ENCODE measurements at places on chromosomes 2 and 18.

DNA sequence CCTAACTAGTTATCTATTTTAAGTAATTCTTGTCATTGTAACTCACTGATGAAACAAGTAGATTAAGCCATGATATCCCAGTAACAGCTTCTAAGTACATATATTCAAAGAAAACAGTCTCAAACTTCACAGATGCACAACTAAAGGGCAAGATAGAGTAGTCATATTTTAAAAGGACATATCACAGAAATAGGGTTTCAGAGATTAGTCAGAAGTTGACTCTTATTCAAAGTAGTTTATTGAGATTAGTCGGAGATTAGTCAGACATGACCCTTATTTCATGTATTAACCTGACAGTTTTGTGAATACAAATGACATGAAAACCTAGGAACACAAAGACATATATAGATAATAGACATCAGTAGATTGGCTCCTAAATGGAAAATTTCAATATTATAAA is 15.9 kb upstream of the CHAC2 start:
- H3K36me3 ChIP-seq: peaks cover 22% of the 10 kb centered on the region
- no peak for DNase-seq
- peaks cover 3% of the 10 kb centered on the region for H3K4me1 ChIP-seq
- H3K27me3 ChIP-seq: no peaks in the 10 kb centered on the region
- H3K27ac ChIP-seq: peak overlapping the region; percentile 20
- H3K4me3 ChIP-seq: no peak overlapping the region

- no peak overlapping the region for H3K4me3 ChIP-seq
- H3K27ac ChIP-seq: no peak overlapping the region
- no peak for DNase-seq
- H3K27me3 ChIP-seq: no peaks in the 10 kb centered on the region
These were observed 1081.5 kb upstream of the ZEB2 start for GRCh38 chr2:145601361-145601925.

GRCh38 chr2:110766291-110766690 is 33.9 kb downstream of the ACOXL start:
- H3K27me3 ChIP-seq: peaks cover 17% of the 10 kb centered on the region
- H3K36me3 ChIP-seq: no peaks in the 10 kb centered on the region
- H3K4me1 ChIP-seq: no peaks in the 10 kb centered on the region
- H3K4me3 ChIP-seq: no peak overlapping the region
- DNase-seq: no peak

GRCh38 chr2:238665919-238666318 is 182.0 kb upstream of the TWIST2 start:
- DNase-seq: no peak
- H3K27ac ChIP-seq: no peak overlapping the region
- peaks cover 5% of the 10 kb centered on the region for H3K27me3 ChIP-seq
- H3K4me1 ChIP-seq: no peaks in the 10 kb centered on the region

GRCh38 chr2:225027061-225027762 is 15.1 kb downstream of the DOCK10 start:
- peak overlapping the region; percentile 18 for H3K27ac ChIP-seq
- H3K4me1 ChIP-seq: peaks cover 23% of the 10 kb centered on the region
- no peaks in the 10 kb centered on the region for H3K27me3 ChIP-seq
- no peak for DNase-seq
- H3K4me3 ChIP-seq: no peak overlapping the region
- no peaks in the 10 kb centered on the region for H3K36me3 ChIP-seq

GRCh38 chr2:210315015-210315788 is at the start of gene MYL1:
TSS of gene MYL1 (minus strand) at chr2:210315174. CDS start at chr2:210315042, 132 bp downstream.
- H3K4me3 ChIP-seq: no peak within 1 kb of the TSS
- H3K27me3 ChIP-seq: no peaks in the 10 kb centered on the region
- no peak within 1 kb of the TSS for H3K27ac ChIP-seq
- no peak for DNase-seq
- H3K4me1 ChIP-seq: no peaks in the 10 kb centered on the region

GRCh38 chr18:34493099-34493544 is 217.0 kb upstream of the DTNA start:
- H3K27me3 ChIP-seq: peaks cover 6% of the 10 kb centered on the region
- no peaks in the 10 kb centered on the region for H3K36me3 ChIP-seq
- no peak for DNase-seq
- H3K4me1 ChIP-seq: no peaks in the 10 kb centered on the region
- H3K4me3 ChIP-seq: no peak overlapping the region

DNA sequence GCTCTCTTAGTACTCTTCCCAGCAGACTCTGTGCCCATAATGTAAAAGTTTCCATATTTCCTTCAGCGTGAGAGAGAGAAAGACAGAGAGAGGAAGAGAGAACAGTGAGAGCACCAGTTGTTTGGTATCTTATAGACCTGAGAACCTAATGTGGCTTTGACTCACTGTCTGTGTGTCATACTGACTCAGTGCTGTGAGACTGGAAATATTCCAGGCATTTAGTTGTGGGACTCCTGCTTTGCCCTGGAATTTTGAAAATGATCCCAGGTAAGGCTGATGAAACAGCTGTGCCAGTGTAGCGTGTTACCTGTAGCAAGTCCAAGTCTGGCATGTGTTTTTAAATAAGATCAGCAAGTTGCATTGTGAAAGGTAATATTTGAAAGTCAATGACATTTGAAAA is 87.9 kb upstream of the KCNH7 start:
- H3K27me3 ChIP-seq: no peaks in the 10 kb centered on the region
- no peaks in the 10 kb centered on the region for H3K36me3 ChIP-seq
- H3K4me3 ChIP-seq: no peak overlapping the region
- H3K4me1 ChIP-seq: no peaks in the 10 kb centered on the region
- no peak overlapping the region for H3K27ac ChIP-seq

- H3K4me1 ChIP-seq: no peaks in the 10 kb centered on the region
- no peak overlapping the region for H3K4me3 ChIP-seq
- H3K27ac ChIP-seq: no peak overlapping the region
- DNase-seq: no peak
- H3K36me3 ChIP-seq: peaks cover 5% of the 10 kb centered on the region
These were observed 52.3 kb downstream of the BAZ2B start for GRCh38 chr2:159564081-159564480.

DNA sequence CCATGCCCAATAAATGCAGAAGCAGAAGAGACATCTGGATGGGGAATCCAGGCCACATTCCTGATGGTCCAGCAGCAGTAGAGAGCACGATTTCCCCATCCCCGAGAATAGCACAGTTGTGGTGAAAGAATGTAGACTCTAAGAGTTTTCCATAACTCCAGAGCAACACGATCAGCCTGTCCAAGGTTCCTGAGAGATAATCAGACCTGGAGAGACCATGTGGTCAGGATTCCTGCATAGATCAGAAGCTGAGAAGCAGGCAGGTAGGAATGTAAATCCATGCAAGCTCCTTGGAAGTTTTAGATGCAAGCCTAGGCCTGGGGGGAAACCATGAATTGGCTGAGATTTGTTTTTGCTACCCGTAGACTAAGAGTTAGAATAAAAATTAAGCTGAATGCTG is 34.2 kb upstream of the PTPRM start:
- no peaks in the 10 kb centered on the region for H3K4me1 ChIP-seq
- H3K36me3 ChIP-seq: no peaks in the 10 kb centered on the region
- no peaks in the 10 kb centered on the region for H3K27me3 ChIP-seq
- DNase-seq: no peak
- H3K4me3 ChIP-seq: no peak overlapping the region

GRCh38 chr2:172155752-172156151 is 53.1 kb upstream of the DLX2 start:
- no peak overlapping the region for H3K27ac ChIP-seq
- no peaks in the 10 kb centered on the region for H3K4me1 ChIP-seq
- no peak for DNase-seq
- H3K4me3 ChIP-seq: no peak overlapping the region

- H3K4me3 ChIP-seq: no peak overlapping the region
- H3K36me3 ChIP-seq: no peaks in the 10 kb centered on the region
- no peaks in the 10 kb centered on the region for H3K27me3 ChIP-seq
- DNase-seq: no peak
These were observed 78.8 kb upstream of the LCLAT1 start for GRCh38 chr2:30368258-30368657.

- H3K4me3 ChIP-seq: peak overlapping the region; percentile 92
- H3K4me1 ChIP-seq: peaks cover 36% of the 10 kb centered on the region
- H3K27me3 ChIP-seq: peaks cover 5% of the 10 kb centered on the region
- H3K27ac ChIP-seq: peak overlapping the region; percentile 100
- H3K36me3 ChIP-seq: peaks cover 2% of the 10 kb centered on the region
These were observed 1.6 kb upstream of the KLF7 start for GRCh38 chr2:207167099-207167923.

DNA sequence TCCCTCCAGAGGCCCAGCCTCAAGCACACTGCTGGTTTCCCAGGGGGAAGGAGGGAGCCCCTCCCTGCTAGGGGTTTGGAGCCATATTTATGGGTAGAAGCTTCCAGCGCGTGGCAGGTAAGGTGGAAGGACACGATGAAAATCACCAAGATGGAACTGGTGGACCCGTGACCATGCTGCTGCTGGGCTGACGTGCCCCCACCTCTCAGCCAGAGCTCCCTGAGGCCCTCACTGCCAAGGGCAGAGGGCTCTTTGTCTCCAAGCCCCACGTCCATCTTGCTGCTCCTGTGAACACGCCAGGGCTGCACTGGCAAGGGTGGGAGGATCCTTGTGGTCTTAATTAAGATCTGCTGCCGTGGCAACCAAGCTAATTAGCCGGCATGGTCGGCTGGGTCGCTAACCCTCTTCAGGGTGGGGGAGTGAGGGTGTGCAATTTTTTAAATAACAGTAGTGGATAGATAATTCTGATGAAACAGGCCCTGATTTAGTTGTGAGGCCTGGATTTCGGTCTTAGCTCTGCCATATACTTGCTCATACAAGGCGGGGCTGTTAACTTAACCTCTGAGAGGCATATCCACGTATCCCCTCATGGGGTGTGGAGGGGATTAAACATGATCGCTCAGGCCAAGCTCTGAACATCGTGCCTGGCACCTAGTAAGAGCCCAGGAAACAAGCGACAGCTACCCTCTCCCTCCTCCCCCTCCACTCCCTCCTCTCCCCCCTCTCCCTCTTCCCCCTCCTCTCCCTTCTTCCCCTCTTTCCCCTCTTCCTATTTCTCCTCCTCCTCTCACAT is 232.8 kb downstream of the CELF4 start:
- no peak for DNase-seq
- H3K36me3 ChIP-seq: no peaks in the 10 kb centered on the region
- peaks cover 8% of the 10 kb centered on the region for H3K27me3 ChIP-seq
- no peak overlapping the region for H3K27ac ChIP-seq

- no peak for DNase-seq
- H3K36me3 ChIP-seq: no peaks in the 10 kb centered on the region
- H3K4me1 ChIP-seq: peaks cover 2% of the 10 kb centered on the region
- peaks cover 18% of the 10 kb centered on the region for H3K27me3 ChIP-seq
These were observed 120.1 kb upstream of the PXDN start for GRCh38 chr2:1864301-1864980.

- peaks cover 55% of the 10 kb centered on the region for H3K4me1 ChIP-seq
- no peaks in the 10 kb centered on the region for H3K27me3 ChIP-seq
- peaks cover 29% of the 10 kb centered on the region for H3K36me3 ChIP-seq
- no peak overlapping the region for H3K27ac ChIP-seq
- H3K4me3 ChIP-seq: no peak overlapping the region
These were observed 99.0 kb downstream of the NCK2 start for GRCh38 chr2:105843476-105844374.

GRCh38 chr18:57051657-57052044 is 95.2 kb upstream of the BOD1L2 start:
- peaks cover 17% of the 10 kb centered on the region for H3K27me3 ChIP-seq
- no peak overlapping the region for H3K27ac ChIP-seq
- DNase-seq: no peak
- H3K4me3 ChIP-seq: no peak overlapping the region
- H3K36me3 ChIP-seq: no peaks in the 10 kb centered on the region

GRCh38 chr2:24875272-24875671 is 44.8 kb downstream of the ADCY3 start:
- no peak overlapping the region for H3K27ac ChIP-seq
- peaks cover 8% of the 10 kb centered on the region for H3K36me3 ChIP-seq
- H3K27me3 ChIP-seq: no peaks in the 10 kb centered on the region
- H3K4me3 ChIP-seq: no peak overlapping the region
- peaks cover 11% of the 10 kb centered on the region for H3K4me1 ChIP-seq
- DNase-seq: no peak

GRCh38 chr18:13973061-13973575 is 57.8 kb upstream of the MC2R start:
- H3K27me3 ChIP-seq: peaks cover 1% of the 10 kb centered on the region
- H3K36me3 ChIP-seq: no peaks in the 10 kb centered on the region
- DNase-seq: no peak
- no peak overlapping the region for H3K27ac ChIP-seq
- H3K4me1 ChIP-seq: no peaks in the 10 kb centered on the region
- H3K4me3 ChIP-seq: no peak overlapping the region

Measured in memory B cell (primary cell).